ENCODE measurements at places on chromosomes 5 and 9. TPM values are rescaled to one million over a fixed set of nuclear protein-coding genes. Genes with fewer than 3 reads are reported as not detected.
A peak's percentile ranks its signal among the peaks of the same experiment; 100 is the strongest.

DNA sequence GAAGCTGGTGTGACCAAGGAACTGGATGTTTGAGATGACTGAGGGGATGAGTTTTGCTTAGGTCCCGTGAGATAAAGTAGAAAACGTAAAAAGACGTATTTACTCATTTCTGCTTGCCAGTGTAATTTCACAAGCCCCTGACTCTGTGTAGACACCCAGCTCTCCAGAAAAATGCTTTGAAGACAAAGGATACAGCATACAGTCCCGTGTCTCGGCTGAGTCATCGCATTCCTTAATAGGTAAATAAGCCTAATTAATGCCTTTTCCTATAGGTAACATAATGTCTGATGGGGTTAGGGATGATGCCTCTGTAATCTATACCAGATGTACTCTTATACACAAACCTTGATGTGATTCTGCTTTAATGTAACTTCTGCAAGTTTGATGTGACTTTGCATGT, 20.2 kb downstream of the S100Z start:
- DNase-seq = no peak

- peak; percentile 68 for DNase-seq
Observed at GRCh38 chr9:89661956-89662717, 57.3 kb downstream of the GADD45G start.

DNA sequence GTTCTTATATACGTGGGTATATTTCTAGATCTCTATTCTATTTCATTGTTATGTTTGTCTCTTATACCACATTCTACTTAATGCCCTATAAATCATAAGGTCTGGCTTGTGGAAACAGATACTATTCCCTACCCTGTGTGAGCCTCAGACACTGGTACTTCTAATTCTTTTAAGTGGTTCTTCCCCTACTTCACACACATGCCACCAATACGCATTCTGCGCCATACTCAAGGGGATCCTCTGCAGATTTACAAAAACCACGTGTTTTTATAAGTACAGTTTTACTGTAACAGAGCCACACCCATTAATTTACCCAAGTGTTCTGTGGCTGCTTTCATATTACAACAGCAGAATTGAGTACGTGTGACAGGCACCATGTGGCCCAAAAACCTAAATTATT, 195.6 kb downstream of the SAXO1 start:
- no peak for DNase-seq

DNA sequence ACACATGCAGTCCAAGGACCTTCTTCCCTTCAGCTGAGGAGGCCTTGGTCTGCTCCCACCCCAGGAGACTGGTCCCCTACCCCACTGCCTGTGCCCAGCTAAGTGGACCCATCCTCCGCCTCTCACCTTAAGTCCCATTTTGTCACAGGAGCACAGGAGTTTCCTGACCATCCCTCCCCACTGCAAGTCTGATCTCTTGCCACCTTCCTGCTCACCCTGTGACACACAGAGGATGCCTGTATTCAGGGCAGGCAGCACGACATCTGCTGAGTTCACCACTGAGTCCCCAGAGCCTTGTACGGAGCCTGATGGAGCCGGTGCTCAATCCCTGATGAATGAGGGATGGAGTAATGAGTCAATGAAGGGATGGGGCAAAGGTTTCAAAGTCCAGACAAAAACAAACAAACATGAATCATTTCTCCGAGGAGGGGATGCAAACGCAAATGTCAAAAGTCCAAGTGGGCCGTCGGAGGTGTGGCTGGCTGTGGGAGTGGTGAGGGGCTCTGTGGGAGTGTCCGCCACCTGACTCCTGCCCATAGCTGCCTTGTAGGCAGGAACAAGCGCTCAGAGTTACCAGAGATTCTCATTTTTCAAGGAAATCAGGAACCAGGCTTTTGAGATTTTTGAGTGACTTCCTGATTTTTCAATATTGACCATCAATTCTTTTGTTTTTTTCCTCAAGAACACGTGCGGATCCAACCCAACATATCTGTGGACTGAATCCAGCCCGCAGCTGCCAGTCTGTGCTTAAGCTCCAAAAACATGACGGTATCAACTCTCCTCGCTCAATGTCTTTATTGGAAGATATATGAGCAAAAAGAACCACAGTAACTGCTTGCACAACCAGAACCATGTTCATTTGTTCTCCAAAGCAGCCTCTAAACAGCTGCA, 4.4 kb downstream of the RAPGEF1 start:
- peak; percentile 16 for DNase-seq

DNA sequence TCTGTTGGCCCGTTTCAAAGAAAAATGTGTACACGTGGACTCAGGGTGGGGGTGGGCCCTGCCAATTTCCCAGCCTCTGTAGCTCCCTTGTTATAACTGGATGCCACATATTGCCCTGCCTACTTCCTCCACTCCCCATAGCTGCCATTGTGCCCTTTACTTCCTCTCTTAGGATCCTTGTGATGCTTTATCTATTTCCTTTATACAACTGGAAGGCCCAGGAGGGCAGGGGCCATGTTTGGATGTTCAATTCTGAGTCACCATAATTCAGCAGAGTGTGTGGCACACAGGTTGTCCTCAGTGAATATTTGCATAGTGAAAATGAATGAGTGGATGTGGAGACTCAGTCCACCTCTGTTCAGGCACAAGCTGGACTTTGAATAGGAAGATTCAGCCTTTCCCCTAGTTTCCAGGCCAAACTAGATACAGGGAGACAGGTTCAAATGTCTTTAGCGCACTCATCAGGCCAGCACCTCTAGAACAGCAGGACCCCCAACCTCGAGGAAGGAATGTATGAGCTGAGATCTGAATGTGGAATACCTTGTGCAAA, 10.6 kb upstream of the FEM1C start:
- DNase-seq = no peak

The RNF180 gene
- total RNA-seq = not detected

Data from GM23248 (cell line).